ENCODE measurements at places on chromosomes 11 and 22.
A peak's percentile ranks its signal among the peaks of the same experiment; 100 is the strongest.

- DNase-seq = peak; percentile 79
These were observed 7.8 kb downstream of the MYEOV start for GRCh38 chr11:69301455-69302401.

DNA sequence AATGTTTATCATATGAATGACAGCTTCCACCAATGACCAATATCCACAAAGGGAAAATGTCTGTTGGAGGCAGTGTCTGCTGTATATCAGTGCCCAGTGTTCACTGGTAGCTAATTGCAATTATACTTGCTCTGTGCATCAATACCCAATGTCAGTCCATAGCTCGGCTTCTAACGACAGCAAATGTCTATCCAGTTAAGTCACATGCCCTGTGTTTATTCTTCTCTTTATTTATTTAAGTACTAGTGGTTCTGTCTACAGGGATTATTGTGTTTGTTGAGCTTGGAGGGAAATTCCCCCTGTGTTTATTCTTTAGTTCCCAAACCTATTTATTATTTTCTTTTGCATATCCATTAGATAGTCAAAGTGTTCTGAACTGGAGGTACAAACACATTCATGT, 18.6 kb downstream of the TSKU start:
- no peak for DNase-seq

DNA sequence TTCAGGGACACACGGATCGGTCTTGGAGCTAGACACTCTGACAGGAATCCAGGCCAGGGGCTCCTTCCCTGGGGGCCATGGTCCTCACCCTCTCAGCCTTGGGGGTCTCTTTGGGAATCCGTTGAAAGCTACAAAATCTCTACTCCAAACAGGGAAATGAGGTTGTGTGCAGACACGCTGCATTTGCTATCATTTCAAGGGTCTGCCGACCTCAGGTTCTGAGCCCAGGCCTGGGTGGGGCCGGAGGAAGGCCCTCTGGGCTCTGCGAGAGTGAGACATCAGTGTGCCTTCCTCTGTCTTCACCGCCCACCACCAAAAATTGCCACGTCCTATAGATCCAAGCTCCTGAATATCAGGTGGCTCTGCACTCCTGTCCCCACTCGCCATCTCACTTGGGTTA, 74.4 kb upstream of the FGF3 start:
- DNase-seq = no peak

- DNase-seq = peak; percentile 60
These were observed 615 bp downstream of the POLD4 start for GRCh38 chr11:67352546-67353316.
